ENCODE measurements at places on chromosomes 11 and 22.

DNA sequence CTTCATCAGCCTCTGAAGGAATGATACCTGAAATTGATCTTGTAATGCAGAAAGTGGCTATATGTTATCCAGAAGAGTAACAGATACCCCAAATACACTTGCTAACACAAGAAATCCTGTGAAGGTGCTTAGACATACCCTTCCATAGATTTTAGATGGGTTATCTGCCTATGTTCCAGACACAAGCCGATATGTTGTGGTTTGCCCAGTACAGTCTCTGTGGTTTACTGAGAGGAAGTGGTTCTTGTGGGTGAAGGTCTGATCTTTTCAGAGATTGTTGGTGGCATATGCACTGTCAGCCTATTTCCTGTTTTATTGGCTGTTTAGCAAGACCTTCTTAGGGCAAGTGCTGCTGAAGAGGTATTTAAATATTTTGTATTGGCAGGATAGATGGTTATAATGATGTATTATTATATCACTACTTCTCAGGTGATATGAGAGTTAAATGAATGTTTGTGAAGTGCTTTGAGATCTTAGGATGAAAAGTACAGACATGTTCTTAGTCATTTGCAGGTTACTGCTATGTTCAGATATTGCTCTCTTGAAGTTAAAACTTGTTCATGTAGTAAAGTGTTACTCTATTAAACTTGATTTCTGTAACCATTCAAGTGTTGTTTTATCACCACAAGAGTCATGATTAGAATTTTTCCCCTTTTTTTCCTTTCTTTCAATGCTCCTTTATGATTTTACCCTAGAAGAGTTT is 8.2 kb downstream of the ARHGEF12 start:
- peak; percentile 92 for DNase-seq

DNA sequence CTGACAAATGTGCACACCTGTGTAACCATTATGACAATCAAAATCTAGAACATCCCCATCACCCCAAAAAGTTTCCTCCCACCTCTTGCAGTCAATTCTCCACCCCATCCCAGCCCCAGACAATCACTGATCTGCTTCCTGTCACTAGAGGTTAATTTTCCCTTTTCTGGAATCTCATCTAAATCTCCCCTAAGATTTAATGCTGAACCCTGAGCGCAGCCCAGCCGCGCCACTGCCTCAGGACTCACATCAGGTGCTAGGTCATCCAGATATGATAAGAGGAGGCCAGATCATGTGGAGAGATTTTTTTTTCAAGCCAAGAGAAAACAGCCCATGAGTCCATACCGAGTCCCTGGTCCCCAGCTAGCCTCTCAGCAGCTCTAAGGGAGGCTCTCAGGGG is 4.3 kb upstream of the TMPRSS13 start:
- no peak for DNase-seq

DNA sequence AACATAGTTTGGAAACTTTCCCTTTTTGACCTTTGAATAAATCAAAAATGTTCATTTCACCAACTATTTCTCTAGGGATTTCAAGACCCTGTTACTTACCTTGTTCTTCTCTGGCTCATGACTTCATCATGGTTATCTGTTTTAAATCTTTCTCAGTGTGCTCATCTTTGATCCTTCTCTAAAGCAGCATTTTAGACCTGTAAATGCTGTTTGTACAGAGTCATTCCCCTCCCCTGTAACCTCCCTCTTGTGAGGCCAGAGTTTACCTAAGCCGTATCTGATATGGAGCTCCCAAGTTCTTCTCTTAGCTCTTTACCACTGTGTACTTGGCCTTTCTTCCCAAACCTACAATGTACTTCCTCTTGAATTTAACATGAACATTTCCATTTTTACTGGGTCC is 56.0 kb downstream of the ACER3 start:
- no peak for DNase-seq

DNA sequence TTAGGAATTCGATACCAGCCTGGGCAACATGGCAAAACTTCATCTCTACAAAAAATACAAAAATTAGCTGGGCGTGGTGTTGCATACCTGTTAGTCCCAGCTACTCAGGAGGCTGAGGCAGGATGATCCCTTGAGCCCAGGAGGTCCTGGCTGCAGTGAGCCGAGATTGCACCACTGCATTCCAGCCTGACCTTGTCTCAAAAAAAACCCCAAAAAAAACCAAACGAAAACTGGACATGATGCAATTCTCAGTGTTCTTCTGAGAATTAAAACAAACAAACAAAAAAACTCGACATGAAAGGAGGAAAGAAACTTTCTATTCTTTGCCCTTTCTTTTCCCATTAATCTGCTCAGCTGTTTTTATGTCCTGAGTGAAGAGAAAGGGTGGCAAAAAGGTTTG is 7.4 kb downstream of the MED17 start:
- no peak for DNase-seq

DNA sequence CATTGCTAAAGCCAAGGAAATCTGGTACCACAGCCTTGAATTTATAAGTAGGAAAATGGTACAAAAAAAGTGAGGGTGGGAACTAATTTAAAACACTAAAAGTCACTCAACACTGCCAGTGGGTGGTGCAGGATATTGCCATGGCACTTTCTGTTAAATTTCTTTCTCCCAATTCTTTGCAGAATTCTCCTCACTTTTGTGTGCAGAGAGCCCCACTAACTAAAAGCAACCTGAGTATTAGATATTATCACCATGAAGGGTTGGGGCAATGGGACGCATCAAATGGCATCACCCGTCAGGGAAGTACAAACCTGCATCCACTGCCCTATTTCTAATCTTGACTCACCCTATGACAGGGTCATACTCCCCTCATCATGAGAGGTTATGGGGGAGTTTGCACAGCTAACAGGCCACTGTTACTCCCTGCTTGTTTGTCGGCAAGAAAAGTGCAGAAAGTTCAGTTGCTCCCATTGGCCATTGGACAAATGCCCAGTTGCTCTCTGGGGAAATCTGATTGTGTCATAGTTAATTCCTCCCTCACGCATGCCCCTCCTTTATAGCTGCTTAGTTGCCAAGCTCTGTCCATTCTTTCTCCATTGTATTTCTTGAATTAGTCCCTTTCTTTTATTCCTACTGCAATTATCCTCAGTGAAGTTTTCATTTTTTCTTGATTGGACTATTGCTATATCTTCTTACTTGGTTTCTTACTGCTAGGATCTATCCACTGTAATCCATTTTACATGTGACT is 93.8 kb upstream of the BLID start:
- no peak for DNase-seq

DNA sequence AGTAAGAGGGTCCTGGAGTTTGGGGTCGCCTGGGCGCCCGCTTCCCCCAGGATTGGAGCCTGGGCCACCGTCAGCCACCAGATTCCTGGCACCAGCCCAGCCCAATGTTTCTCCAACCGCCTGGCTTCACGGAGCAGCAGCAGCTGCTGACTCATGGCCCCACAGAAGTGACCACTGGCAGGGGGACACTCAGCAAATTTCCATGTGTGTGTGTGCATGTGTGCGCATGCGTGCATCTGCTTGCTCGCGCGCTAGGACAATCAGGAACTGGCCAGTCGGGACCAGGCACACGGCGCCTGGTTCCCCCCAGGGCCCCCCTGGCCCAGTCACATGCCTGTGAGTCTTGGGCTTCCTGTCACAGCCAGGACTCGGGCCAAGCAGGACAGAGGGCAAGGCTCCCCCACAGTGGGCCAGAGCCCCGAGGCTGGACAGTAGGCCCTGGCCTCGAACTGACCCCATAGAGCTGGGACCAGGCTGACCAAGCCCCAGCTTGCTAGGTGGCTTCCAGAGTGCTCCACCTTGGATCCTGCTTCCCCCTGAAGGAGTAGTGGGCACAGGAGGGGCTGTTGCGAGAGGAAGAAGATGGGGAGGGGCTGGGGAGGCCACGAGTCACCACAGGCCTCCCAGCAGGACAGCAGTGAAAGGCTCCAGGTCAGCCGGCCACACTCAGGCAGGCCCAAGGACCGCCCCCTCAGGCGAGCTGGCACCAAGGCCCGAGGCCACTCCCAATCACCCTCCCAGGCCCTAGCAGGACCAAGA is 3.2 kb downstream of the CTSD start:
- DNase-seq: peak; percentile 61

- DNase-seq: no peak
Observed at GRCh38 chr11:23851216-23851615, 645.6 kb upstream of the LUZP2 start.

- no peak for DNase-seq
Observed at GRCh38 chr11:18710545-18710944, 12.0 kb downstream of the TMEM86A start.

DNA sequence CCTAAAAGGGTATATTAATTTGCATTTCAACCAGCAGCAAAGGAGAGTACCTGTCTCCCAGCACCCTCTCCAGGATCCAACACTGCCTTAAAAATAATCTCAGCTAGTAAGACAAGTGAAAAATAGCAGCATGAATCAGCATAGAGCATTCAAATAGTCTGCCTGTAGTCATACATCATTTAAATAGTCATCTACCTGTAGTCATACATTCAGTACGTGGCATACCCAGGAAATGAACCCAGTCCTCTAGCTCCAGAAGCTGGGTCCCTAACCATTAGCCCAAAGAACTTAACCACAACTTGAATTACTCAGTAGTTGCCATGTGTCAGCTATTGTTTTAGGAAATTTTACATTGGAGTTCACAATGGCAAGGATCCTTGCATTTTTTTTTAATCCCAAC is 9.3 kb downstream of the TENM4 start:
- DNase-seq: no peak

- no peak for DNase-seq
Observed at GRCh38 chr11:92489826-92490399, 265.3 kb downstream of the FAT3 start.

DNA sequence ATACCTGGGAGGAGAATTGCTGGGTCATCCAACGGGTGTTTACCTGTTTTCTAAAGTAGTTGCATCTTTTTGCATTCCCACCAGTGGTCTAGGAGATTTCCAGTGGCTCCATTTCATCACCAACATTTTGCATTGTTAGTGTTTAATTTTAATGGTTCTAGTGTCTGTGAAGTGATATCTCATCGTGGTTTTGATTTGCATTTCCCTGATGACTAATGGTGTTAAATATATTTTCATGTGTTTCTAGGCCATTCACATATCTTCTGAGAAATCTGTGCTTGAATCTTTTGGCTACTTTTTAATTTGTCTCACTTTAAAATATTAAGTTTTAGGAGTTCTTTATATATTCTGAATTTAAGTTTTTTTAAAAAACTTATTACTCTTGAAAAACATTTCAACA is 439.6 kb downstream of the TMEM135 start:
- DNase-seq: no peak

DNA sequence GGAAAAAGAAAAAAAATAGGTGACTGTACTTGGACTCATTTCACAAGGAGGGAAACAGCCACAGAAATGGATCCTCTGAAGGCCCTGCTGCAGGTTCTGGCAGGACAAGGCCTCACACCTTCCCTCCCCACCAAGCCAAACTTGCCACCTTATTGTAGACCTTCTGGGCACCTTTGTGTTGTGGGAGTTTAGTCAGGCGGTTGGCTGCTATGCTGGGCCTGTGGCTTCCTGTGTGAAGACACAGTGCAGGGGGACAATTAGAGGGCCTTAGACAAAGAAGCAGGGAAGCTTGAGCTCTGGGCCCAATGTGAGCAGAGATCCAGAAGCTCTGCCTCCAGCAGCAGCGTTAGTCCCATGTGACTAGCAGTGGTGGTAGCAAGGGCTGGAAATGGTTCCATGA is 4.2 kb downstream of the RAB1B start:
- DNase-seq: no peak

GRCh38 chr11:92671081-92671480 is 298.4 kb upstream of the MTNR1B start:
- no peak for DNase-seq

- peak; percentile 60 for DNase-seq
Observed at GRCh38 chr11:124865902-124866851, 945 bp downstream of the ROBO3 start.

DNA sequence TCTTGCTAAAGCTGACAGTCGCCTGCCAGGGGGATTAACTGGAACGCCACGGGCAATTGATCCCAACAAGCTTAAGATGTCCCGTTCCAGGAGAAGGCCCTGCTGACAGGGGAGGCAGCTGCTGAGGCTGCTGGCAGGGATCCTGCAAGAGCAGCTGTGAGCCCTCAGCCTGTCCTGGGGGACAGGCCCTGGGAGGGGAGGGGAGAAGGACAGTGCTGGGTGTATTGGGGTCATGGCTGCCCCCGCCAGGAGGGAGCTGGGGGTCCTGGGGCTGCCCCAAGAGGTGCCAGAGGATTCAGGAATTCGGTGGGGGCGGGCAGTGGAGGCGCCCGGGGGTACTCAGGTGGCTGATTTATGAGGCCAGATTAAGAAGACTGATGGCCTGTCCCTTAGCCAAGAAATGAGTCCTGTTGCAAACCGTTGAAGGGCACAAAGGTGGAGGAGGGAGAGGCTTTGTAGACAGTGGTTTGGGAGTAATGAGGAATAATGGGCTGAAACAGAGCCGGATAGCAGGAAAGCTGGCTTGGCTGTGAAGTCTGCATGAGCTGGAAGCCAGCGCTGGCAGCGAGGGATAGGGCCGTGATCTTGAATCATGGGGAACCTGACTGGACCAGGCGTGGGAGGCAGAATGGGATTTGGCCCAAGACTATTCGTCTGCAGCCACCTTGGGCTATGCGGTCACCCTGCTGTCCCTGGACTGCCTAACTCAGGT is 133.5 kb downstream of the CACNA1I start:
- DNase-seq: no peak

DNA sequence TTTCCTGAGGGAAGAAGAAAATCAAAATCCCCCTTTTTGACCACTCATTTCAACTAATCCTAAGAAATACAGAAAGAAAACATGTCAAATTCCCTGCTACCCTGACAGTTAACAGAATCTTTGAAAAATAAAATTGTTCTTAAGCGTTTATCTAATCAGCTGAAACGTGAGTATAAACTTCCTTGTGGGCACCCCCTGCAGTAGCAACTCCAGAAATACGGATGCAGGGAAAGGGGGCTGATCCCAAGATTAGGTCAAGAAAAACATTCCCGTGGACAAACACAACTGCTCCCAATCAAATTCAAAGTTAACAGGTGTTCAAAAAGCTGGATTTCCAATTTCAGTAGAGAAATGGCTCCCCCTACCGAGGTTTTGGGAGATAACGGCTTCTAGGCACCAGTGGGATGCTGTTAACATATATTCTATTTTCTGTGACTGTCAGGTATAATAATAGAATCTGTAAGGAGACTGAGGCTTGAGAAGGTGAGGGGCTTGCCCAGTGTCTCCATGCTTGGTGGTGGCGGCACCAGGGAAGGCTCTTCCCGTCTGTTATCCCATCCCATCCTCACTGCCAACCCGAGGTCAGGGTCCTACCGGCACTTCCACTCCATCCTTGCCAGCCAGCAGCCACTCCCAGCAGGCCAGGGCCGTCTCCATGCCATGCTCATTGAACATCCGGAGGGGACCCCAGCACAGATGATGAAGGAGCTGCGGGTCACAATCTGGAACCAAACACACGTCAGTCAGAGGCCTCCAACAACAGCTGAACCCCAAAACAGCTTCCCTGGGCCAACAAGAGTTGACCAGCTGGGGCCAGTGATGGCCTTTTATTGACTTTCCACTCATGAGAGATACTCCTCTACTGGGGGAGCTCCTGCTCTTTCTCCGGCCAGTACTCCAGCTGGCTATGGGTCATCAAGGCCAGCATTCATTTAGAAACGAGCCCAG is 32.0 kb upstream of the SERPIND1 start:
- DNase-seq: peak; percentile 66
